ENCODE measurements at places on chromosomes 4 and X.

DNA sequence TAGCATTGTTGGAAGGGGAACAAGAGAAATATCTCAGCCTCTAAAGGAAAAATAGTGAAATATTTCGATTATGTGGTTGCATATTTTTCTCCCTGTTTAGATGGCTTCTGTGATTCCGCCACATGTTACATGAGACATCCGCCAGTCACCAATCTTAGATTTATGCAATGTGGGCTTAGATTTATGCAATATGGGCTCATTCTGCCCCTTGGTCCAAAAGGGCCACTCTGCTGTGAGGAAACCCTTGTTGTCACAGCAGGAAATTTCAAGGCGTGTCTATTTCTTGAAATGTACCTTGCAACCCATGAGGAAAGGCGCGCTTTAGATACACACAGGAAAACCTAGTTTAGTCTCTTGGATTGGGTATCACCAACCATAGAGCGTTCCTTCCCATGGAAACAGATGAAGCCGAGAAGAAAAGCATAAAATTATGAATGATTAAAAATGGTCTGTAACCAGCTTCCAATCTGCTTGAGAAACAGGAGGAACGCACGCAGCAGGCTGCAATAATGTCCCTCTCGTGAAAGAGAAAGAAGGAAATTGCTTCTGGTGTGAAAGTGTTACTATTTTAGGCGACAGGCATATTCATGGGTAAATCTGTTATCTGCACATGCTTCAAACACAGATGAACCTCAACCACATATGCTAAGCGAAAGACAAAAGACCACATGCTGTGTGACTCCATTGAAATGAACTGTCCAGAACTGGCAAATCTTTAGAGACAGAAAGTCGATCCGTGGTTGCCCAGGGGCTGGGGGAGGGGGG lies 3.7 kb downstream of the RS1 start:
- no peak for DNase-seq

DNA sequence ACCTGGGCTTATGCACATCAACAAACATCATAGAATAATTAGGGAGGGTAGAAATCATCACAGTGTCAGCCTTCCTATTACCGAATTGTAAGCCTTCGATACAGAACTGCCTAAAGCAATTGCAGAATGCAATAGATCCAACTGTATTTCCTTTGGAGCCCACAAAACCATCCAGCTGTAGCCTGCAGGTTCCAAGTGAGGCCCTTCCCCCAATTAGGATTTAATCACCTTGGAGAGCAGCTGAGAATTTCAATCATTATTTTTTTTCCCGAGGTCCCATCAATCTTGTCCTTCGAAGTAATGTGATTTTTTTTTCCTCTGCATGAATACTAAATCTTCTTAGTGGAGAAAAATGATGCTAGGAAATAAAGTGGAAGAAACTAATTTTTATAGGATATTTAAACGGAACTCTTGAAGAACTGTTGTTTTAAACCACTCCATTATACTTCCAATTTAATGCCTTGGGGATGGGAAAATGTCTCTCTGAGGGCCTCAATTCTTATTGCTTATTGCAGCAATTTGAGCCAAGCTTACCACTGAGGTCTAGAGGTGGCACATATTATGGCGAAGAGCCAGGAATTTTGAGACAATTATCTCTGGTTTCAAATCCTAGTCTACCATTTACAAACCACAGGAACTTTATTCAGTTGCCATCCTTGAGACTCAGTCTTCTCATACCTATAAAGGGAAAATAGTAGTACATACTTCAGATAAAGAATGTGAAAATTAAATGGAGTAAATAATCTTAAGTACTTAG lies 953.4 kb upstream of the IGFBP7 start:
- no peak for DNase-seq

GRCh38 chr4:150385606-150386005 lies 196.3 kb upstream of the MAB21L2 start:
- peak; percentile 4 for DNase-seq

DNA sequence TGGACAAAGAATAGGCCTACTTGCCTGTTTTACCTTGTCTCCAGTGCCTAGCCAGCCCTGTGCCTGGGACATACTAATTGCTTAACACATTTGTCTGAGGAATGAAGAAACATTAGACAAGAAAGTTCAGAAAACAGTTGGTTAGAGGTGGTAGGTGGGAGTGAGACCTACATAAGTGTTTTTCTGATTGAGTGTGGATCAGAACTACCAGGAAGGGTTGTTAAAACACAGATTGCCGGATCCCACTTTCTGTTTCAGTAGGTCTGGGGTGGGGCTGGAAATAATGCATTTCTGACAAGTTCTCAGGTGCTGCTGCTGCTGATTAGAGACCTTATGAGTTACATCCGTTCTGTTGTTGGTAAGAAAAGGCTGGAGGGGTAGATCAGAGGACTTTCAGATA lies 5.7 kb upstream of the JADE1 start:
- DNase-seq, result no peak

DNA sequence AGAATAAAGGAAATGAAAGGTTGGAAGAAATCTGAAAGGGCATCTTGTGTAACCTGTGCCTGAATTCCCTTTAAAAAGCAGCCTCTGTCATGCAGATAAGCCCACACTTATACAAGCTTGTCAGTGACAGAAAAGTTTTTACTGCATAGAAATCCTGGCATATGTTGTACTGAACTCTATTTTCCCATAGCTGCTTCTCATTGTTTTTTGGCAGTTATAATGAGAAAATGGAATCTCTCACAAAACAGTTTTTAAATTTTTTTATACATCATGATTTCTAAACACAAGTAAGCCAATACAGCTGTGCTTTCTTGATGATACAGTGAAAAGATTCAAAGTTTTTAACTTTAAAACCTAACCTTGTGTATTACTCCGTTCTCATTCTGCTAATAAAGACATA lies 511.4 kb upstream of the ARX start:
- no peak for DNase-seq

DNA sequence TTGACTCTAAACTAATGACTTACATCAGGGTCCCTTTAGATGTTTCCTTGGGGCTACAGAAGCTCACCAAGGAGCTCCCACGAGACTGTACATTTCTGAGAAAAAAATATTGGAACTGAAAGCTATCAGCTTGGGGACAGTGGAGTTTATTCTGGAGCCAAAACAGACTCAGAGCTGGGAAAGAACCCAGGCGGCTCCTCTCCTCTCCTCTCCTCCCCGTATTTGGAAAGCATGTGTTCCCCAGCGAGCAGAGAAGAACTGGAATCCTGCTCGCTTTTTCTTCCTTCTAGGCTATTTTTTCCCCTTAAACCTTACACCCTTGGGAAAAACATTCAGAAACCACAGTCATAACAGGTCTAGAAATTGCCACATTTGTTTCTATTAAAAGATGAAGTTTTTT lies 4.3 kb upstream of the MAP7D3 start:
- DNase-seq, result no peak

DNA sequence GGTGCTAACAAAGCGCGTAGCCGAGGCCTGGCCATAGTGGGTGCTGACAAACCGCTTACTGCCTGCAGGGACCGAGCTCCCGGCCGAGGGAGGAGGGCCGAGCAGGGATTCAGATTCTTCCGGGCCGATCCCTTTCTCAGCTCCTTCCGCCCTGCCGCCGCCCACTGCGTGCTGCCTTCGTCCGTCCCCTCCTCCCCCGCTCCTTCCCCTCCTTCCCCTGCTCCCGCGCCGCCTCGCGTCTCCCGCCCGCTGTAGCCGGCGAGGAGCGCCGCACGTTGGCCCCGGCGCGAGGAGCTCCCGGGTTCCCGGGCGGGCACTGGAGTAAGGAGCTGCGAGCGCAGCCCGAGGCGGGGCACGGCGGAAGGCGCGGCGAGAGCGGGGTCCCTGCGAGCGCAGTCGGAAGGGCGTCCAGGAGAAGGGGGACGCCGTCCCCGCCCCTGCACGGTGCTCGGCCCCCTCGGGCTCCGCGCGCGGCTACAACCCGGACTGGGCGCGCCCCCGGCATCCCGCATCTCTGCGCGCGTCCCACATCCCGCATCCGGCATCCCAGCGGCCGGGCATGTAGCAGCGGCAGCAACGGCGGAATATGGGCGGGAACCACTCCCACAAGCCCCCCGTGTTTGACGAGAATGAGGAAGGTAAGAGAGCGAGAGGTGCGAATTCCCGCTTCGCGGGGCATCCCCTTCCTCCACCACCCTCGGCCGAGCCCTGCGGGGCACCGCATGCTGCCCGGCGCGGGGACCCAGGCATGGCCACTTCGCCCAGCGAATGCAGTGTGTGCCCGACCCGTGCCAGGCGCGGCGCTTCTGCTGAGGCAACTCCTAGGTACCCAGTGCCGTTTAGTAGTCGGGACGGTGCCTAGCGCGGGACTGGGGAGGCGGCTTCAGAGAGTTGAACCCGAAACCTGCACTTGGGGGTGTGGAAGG lies at the start of gene STK32B:
TSS of gene STK32B (plus strand) at position 203 of the 926 bp plus-strand sequence.
- DNase-seq, result peak; percentile 31

- no peak for DNase-seq
Observed at GRCh38 chr4:42904986-42905385, 12.5 kb downstream of the GRXCR1 start.

GRCh38 chr4:40856840-40857362 lies 107.1 kb downstream of the NSUN7 start:
- DNase-seq, result no peak

DNA sequence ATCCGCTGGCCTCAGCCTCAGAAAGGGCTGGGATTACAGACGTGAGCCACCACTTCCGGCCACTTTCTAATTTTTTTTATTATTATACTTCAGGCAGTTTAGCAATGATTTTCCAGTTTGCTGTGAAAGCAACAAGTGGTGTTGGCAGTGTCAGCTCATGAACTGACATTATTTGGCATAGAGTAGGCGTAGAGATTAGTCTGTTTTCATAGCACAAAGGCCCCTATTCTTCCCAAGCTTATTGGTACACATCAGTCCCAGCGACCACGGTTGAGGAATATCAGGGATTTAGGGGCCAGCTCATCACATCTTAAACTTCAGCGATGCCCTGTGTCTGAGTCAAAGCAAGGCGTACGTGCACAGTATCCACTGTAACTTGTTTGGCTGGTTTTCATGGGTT lies 53.0 kb upstream of the RASSF6 start:
- DNase-seq, result no peak

DNA sequence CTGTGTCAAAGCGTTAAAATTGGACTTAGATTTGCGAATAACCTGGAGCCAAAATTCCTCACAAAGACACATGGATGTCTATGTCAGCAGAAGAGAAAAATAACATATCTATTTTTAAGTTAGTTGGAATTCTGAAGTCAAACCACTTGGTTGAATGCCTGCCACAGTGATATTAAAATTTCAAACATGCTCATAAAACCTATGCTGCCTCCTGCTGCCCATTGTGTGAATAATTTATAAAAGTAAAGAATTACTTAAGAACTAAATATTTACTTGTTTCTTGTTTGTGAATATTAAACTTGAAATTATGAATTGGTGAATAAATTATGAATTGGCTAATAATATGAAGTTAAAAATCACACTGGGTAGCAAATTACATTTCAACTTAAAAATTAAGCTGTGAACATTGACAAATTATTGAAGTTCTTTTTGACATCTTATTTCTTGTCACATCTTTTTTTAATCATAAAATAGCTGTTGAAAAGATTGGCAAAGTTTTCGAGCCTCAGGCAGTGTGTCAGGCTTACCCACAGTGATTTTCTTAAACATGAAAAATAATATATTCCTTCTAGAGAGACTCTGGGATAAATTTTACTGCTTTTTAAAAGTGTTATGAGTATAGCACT lies 35.4 kb downstream of the FABP2 start:
- DNase-seq, result no peak

DNA sequence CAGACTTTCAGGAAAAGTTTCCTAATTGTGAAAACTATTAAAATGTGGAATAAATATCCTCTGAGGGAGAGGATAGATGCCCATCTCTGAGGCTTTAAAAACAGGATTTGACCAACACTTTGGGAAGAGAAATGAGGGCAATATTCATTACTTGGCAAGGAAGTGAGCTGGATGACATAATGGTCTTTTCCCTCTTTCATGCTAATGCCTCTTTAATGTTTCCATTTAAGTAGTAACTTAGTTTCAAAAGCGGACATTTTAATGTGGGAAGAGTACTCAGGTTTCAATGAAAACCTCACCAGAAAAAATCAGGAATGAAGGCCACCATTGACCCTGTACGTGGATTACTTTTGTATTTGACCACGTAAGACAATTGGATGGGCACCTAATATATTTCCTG lies 503.3 kb downstream of the ANKRD50 start:
- no peak for DNase-seq

DNA sequence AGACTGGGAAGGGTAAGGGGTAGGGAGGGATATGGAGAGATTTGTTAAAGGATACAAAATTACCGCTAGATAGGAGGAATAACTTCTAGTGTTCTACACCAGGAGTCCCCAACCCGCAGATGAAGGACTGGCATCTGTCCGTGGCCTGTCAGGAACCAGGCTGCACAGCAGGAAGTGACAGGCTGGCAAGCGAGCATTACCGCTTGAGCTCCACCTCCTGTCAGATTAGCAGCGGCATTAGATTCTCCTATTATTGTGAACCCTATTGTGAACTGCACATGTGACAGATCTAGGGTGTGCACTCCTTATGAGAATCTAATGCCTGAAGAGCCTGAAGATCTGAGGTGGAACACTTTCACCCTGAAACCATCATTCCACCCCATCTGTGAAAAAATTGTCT lies 27.9 kb upstream of the BBS7 start:
- no peak for DNase-seq

DNA sequence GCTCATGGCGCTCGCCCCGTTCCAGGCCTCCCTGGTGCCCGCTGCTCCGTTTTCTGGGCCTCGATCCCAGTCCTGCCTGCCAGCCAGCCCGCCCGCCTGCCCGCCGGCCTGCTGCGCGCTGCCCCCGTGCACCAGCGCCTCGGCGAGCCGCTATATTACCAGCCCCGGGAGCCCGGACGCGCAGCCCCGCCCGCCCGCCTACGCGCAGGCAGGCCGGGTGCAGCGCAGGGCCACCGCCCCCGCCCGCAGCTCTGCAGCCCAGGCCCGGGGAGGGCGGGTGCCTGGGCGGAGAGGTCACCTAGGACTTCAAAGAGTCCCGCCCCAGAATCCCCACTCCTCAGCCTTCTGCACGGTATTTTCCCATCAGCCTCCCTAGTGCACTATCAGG lies at the start of gene MAOB:
TSS of gene MAOB (minus strand) at position 157 of the 388 bp plus-strand sequence. CDS start at position 6, 151 bp downstream.
- DNase-seq, result no peak

DNA sequence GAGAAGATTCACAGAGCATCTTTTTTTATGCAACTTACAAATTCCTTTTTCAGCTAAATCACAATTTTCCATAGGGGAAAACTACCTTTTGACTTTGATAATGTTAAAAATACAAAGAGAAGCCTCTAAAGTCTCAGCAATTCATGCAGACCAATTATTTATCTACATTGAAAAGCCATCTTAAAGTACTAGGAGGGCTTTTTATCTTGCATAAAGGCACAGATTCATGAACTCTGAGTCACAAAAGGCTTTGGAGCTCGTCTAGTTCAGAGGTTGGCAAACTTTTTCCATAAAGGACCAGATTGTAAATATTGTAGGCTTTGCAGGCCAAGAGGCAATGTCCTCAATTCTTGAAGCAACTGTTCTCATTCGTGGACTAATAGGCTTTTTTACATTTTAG lies 210.4 kb upstream of the HDX start:
- DNase-seq, result no peak

Measured in SW 1271 (cell line).